ENCODE measurements at places on chromosomes 1 and 21.

DNA sequence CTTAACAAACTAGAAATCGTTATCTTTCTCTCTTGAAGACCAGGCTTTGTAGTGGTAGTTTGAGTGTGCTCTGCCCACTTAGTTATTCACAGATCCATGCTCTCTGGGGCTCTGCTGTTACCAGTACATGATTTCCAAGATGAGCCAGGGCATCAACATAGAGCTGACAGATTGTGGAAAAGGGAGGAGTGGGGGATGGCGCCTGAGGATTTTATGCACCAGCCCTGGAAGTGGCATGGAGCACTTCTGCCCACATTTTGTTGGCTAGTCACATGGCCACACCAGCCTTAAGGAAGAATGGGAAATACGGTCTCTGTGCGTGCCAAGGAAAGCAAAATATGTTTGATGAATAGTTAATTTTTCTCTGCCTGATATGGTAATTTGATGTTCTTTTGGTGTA is 18.2 kb downstream of the TSNAX start:
- DNase-seq: no peak

GRCh38 chr1:18100491-18101063 is 7.0 kb upstream of the IGSF21 start:
- no peak for DNase-seq

DNA sequence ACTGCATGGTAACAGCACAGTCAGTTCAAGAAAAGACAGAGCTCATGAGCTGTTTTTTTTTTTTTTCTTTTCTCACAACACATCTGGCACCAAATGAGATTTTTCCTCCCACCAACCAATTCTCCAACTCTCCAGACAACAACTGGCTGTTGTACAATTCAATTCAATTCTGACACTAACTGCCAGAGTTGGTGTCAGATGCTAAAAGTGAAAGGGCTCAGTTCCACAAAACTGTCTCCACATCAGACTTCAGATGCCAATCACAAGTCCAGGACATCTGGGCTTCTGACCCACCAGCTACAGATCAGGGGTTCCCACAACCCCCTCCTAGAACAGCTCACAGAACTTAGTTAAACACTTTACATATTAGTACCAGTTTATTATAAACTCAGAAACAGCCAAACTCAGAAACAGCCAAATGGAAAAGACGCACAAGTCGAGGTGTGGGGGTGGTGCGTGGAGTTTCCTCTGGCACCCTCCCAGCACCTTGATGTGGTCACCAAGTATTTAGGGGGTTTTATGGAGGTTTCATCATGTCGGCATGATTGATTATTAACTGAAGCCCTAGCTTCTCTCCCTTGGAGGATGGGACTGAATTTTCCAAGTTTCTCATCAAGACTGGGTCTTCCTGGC is 39.2 kb upstream of the LRRC8D start:
- no peak for DNase-seq

- DNase-seq: no peak
Observed at GRCh38 chr1:201709564-201710295, 119.2 kb upstream of the IPO9 start.

DNA sequence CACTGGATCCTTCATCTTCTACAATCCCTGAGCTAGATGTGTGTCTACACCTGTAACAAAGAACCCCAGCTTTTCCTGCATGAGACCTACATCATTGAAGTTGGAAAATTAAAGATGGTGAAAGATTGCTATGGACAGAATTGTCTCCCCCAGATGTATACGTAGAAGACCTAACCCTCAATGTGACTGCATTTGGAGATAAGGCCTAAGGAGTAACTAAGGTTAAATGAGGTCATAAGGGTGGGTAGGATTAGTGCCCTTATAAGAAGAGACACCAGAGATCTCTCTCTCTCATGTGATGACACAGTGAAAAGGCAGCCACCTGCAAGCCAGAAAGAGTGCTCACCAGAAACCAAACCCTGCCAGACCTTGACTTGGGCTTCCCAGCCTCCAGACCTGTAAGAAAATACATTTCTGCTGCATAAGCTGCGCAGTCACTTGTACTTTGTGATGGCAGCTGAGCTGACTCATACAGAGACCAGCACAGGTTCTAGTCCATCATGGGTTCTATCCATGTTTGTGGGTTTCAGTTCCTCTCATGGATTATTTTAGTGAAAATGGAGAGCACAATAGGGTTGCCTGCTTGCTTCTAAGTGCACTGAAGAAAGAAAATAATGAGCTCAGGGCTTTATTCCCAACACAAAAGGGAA is 180.8 kb downstream of the TPR start:
- DNase-seq: no peak

DNA sequence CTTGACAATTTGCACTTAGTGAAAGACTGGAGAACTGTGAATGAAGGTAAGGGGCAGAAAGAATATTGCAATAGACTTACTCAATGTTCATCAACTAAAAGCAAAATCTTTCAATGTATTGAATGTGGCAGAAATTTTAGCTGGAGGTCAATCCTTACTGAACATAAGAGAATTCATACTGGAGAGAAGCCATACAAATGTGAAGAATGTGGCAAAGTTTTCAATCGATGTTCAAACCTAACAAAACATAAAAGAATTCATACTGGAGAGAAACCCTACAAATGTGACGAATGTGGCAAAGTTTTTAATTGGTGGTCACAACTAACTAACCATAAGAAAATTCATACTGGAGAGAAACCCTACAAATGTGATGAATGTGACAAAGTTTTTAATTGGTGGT is 80.7 kb downstream of the JMJD4 start:
- no peak for DNase-seq

DNA sequence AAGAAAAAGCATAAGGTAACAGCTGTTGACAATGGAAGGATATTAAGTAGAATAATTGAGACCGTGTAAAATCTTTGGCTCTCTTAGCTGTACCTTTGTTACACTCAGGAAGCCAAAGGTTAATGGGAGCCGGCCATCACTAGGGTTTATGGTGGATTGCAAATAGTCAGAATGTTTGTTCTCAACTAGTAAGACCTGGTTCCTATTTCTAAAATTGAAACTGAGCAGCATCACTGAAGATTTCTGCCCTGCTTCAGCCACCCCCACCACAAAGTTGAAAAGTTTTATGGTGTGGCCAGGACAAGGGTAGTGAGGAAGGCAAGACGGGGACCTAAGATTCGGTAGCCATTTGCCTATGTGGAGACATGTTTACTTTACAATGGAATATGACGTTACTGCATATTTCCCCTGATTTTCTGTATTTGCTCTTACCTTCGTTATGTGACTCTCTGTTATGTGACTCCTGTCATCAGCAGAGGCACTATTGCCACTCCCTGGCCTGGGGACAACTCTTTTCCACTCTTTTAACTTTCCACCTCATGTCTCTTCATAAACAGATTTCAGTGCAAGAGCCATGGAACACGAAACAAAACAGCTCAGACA is 41.4 kb upstream of the KIF1B start:
- DNase-seq: no peak

DNA sequence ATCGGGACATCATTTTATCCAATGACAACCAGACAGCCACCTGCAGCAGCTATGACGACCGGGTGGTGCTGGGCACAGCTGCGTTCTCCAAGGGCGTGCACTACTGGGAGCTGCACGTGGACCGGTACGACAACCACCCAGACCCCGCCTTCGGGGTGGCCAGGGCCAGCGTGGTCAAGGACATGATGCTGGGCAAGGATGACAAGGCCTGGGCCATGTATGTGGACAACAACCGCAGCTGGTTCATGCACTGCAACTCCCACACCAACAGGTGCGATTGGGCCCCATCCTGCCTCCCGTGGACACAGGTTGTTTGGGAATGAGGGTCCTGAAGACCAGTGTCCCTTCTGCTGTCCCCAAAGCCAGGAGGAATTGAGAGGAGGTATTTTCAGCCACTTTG is 32.0 kb upstream of the GNPAT start:
- DNase-seq: no peak

DNA sequence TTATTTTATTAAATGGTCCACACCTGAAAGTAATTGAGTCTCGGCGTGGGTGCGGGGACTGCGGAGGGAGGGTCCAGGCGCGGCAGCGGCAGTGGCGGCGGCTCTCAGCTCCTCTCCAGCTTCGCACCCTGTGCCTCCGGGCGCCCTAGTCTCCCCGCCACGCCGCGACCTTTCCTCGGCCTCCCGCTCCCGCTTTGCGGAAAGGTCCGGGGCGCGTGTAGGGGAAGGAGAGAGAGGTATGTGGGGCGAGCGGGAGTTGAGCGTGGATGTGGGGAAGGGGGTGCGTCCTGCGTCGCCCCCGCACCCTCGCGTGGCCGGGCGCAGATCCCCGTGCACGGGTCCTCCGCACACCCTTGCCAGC is 13.4 kb upstream of the ALX3 start:
- DNase-seq: no peak

GRCh38 chr1:117754061-117754969 is 148.5 kb downstream of the TENT5C start:
- no peak for DNase-seq

DNA sequence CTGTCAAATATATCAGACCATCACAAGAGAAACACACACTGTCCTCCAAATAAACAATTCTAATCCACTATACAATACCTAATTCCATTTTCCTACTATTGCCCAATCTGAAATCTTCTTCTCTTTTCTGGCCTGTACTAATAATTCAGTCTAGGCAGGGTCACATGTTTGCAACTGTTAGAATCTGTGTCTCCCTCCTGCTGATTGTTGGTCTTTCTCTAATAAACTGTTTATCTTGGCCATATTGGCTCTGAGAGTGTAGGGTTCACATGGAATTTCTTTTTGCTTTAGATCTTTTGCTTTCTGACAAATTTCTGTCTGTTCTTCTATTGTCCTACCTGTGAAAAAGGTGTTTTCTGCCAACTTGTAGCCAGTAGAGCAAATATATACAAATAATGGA is 319.9 kb upstream of the ADAMTS5 start:
- DNase-seq: no peak

GRCh38 chr1:26405281-26405915 is 5.2 kb upstream of the LIN28A start:
- DNase-seq: no peak

GRCh38 chr1:78672428-78672827 is 22.8 kb downstream of the IFI44 start:
- DNase-seq: no peak

DNA sequence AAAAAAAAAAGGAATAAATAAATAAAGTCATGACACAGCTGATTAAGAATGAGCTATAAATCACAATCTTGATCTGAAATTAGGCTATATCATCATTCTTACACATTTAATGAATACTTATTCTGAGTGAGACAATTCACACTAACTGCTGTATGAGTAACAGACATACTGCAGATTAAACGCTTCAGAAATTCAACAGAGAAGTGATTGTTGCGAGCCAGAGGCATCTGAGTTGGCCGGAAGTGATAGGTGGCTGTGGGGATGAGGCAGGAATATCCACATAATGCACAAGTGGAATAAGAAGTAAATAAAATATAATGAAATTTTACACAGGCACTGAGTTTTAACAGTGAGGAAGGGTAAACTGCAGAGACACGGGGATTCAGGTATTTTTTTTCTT is 142.4 kb downstream of the APP start:
- DNase-seq: no peak

- no peak for DNase-seq
Observed at GRCh38 chr1:30976143-30976542, 67.6 kb upstream of the SDC3 start.

GRCh38 chr1:89407360-89407759 is 43.5 kb downstream of the GBP6 start:
- DNase-seq: no peak

DNA sequence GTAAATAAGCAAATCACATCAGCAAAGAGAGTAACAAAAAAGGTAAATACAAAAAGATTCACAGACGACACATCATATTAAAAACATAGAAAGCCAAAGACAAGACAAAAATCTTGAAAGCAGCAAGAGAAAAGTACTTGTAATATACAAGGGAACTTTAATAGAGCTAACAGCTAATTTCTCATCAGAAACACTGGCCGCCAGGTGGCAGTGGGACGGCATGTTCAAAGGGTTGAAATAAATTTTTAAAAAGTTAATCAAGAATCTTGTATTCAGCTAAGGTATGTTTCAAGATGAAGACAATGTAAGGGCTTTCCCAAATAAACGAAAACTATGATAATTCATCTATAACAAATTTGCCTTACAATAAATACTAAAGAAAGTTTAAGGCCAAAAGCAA is 358.1 kb downstream of the LRRIQ3 start:
- no peak for DNase-seq

- DNase-seq: no peak
Observed at GRCh38 chr1:150601540-150601939, 22.1 kb upstream of the MCL1 start.

DNA sequence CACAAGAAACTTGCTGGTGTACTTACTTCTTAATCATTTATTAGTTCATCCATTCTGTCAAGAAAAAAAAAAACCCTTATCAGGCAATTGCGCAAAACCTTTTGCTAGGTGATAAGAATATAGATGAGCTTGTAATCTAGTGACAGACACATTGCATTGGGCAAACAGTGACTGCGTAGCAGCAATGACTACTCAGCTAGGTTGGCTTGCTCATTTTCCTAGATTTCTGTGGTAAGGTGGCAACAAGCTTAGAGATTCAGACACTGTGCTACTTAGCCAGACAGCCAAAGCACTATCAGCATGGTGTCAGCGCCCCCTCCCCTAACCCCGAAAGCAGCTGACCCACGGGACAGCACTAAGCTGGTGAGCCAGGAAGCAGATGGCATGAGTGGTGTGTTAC is 203.1 kb downstream of the BARHL2 start:
- no peak for DNase-seq

DNA sequence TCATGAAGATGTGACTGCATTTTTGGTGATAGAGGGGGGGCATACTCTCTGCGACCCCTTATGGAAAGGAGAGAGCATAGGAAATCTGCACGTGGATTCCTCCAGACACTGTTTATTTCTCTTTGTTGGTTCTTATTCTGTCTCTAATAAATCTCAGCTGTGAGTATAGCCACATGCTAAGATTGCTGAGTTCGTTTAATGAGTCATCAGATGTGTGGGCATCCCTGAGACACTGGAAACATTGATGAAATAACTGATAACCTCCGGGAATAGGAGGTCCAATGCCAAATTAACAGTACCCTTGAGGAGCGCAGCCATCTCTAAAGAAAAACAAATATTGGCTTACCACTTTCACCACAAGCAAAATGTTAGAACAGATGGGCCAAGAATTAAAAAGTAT is 880.2 kb upstream of the NEGR1 start:
- no peak for DNase-seq

GRCh38 chr1:151511636-151512215 is 539 bp downstream of the CGN start:
- DNase-seq: no peak

GRCh38 chr1:246784621-246785493 is 60.6 kb downstream of the SCCPDH start:
- DNase-seq: no peak

DNA sequence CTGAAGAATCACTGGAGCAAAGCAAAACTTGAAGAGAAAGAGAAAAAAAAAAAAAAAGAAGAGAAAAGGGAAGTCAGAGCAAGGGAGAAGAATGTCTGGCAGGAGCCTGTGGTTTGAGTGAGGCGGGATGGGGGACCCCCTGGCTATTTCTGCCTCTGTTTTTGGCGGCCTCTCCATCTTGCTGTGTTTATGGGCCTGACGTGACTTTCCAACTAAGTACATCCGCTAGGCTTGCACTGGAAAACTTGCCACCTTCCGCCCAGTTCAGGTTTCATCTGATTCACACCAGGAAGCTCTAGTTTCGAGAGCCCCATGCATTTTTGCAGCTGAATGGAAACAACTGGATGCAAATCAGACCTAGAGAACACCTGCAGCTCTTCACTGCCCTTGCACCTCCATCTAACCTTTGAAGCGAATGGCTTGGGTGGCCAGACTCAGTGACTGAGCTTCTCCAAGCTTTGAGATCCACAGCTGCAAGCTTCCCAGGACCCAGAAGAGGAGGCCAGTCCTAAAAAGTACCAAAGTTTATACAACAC is 28.0 kb downstream of the TBX15 start:
- no peak for DNase-seq

All from vagina (tissue), 2 donors.